ENCODE measurements at places on chromosomes 7 and 10.
A peak's percentile ranks its signal among the peaks of the same experiment; 100 is the strongest.

DNA sequence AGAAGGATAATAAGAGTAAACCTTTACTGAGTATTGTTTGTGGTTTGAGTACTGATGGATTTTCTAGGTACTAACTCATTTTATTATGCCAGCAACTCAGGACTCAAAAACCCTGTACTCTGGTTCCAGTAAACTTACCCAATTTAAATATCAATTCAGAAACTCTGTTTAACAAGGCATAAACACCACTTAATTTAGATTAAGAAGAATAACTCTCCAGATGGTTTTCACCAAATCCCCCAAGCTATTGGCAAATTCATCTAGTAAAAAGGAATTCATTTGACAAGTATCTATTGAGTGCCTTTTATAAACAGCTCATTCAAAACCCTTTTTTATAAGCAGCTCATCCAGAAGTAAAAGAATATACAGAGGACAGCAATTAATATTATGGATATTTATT lies 572.4 kb downstream of the PHTF2 start:
- DNase-seq = no peak

GRCh38 chr10:132816718-132817117 lies 30.8 kb upstream of the NKX6-2 start:
- no peak for DNase-seq

DNA sequence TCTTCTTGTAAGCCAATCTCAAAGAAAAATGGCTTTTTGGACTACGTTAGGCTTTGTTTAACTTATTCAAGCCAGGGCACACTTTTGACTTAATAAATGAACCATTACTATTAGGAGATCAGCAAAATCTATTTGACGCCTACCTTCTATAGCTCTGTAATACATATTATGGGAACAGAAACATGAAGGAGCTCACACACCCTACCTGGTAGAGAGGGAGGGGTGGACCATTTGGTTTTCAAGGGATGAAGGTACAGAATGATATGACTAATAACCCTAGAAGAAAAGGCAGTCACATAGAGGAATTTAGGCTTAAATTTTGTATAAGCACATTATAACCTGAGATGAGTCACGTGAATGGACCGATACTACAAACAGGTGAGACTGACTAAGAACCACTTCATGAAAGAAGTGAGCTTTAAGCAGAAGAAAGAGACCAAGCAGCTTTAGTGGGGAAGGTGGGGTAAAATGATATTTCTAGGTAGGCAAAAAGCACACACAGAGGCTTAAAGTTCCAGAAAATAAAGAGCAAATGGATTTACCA lies 106.8 kb upstream of the CTTNBP2 start:
- no peak for DNase-seq

DNA sequence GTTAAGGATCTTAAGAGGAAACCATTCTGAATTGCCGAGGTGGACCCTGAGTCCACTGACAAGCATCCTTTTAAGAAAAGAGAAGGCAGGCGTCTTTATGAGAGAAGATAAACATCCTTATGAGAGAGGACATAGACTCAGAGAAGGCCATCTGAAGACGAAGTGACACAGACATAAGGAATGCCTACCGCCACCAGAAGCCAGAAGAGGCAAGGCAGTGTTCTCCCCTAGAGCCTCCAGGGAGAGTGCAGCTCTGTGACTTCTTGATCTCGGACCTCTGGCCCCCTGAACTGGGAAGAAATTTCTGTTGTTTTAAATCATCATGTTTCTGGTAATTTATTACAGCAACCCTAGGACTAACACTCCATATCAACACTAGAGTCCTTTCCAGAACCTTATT lies 25.2 kb upstream of the ING3 start:
- DNase-seq = no peak

GRCh38 chr7:37670436-37670835 lies 13.1 kb upstream of the GPR141 start:
- DNase-seq = no peak

GRCh38 chr10:12909836-12910185 lies 91.7 kb downstream of the CCDC3 start:
- DNase-seq = no peak

GRCh38 chr7:77310982-77311381 lies 105.2 kb downstream of the GSAP start:
- no peak for DNase-seq

GRCh38 chr7:41401833-41402232 lies 301.1 kb downstream of the INHBA start:
- no peak for DNase-seq

DNA sequence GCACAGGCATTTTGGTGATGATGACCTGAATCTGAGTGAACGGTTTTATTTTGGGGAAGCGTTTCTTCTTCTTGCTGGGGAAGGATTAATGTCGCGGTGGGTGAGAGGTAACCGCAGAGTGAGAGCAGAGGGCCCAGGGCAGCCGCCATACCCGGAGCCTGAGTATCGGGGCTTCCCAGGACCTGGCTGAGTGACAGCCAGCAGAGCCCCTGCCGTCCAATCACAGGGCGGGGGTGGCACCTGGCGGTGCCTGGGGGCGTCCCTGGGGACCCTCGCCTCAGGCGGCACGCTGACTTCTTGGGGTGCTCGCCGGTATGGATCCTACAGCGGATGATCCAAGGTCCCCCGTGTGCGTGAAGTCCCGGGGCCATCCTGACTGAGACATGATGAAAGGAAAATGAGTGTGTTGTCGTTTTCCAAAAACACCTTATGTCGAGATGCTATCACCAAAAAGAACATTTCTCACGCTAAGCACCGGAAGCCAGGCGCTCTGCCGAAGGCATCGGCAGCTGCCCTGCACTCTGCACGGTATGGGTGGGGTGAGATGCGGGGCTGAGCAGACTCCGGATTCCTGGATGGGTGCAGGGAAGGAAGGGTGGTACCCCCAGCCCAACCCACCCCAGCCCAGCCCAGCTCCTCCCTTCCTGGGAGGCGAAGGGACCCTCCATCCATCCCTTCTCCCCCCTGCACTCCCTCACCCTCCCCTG lies 227.9 kb upstream of the SHH start:
- DNase-seq = no peak

GRCh38 chr10:59672150-59672875 lies 37.3 kb downstream of the SLC16A9 start:
- DNase-seq = no peak

- no peak for DNase-seq
Measured at GRCh38 chr7:30163231-30163894, 28.6 kb downstream of the MTURN start.

DNA sequence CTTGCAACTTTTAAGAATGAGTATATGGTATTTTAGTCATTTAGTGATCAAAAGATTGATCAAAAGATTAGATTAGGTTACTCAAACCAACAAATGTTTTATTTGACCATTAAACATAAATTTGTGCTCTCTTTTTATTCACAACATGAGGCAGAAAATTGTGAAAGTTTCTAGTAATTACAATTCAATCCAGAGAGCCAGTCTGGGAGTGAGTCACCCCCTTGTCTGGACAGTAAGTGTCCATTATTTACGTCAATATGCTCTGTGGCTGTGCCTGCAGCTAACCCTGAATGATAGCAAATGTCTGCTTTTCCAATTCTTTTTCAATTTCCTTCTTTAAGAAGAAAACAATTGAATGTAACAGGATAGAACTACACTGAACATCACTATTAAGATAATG lies 27.9 kb downstream of the GNG11 start:
- DNase-seq = no peak

DNA sequence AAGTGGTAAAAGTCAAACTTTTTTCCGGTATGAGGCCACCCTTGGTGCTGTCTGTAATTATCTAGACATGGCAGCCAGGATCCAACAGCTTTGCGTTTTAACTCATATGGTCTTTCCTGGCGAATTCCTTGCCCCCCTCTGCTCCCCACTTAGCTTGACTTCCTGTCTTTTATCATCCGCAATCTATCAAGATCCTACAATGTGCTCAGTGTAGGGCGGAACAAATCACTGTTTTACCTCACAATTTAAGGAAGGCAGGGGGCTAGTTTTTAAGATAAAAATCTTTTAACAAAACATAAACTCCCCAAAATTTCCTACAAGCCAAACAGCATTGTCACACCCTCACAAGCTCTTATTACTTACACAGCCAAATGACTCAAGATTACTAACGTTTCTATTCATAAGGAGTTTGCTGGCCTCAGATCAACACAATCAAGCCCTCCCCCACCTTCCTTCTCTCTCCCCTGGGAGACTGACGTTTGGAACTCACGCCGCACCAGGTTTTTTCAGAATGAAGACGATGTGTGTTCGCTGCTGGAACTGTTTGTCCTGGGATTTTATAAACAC lies 1.3 kb upstream of the CDK14 start:
- no peak for DNase-seq

DNA sequence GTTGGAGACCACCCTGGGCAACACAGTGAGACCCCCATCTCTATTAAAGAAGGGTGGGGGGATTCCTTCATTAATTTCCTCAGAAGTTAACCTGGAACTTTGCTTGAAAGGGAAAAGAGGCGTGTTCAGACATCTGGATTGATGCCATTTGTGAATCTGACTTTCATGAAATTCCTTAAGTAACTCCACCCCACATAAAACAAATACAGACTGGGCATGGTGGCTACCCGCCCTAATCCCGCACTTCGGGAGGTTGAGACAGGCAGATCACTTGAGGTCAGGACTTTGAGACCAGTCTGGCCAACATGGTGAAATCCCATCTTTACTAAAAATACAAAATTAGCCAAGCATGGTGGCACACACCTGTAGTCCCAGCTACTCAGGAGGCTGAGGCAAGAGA lies 75.0 kb downstream of the EEPD1 start:
- DNase-seq = no peak

- no peak for DNase-seq
Measured at GRCh38 chr10:77746047-77746707, 108.6 kb upstream of the KCNMA1 start.

DNA sequence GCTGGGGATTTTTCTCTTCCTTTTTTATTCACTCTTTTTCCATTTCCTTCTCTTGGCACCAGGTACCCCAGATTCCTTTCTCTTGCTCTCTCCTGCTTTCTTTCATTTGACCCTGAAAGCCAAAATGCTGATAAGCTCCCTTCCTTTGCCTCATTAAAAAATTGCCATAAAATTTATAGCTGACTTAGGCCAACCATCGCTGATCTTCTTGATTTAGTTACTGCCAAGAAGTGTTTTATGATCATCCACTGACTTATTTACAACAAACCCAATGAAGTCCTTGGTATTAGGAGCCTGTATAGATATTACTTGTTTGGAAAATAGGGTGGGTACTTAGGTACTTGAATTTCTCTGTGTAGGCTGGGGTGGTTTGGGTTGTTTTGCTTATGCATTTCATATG lies 173.2 kb upstream of the PHYHIPL start:
- no peak for DNase-seq

GRCh38 chr10:120789303-120790203 lies 61.6 kb upstream of the WDR11 start:
- no peak for DNase-seq

- no peak for DNase-seq
Measured at GRCh38 chr10:44463511-44464121, 78.7 kb upstream of the CXCL12 start.

- peak; percentile 41 for DNase-seq
Measured at GRCh38 chr10:45592926-45593325, 79.6 kb downstream of the ZFAND4 start.

- DNase-seq = no peak
Measured at GRCh38 chr7:98284335-98285036, 3.0 kb downstream of the BRI3 start.

GRCh38 chr10:76874896-76875295 lies 762.7 kb downstream of the KCNMA1 start:
- no peak for DNase-seq

- DNase-seq = peak; percentile 79
Measured at GRCh38 chr10:510415-510881, 179.0 kb downstream of the DIP2C start.

DNA sequence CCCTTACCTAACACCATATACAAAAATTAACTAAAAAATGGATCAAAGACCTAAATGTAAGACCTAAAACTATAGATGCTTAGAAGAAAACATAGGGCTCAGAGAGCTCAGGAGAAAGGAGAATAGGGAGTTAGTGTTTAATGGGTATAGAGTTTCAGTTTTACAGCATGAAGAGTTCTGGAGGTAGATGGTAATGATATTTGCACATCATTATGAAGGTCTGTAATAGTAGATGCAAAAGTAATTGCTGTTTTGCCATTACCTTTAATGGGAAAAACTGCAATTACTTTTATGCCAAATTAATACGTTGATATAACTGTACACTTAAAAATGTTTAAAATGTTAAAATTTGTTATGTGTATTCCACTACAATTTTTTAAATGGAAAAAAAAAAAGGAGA lies 39.2 kb upstream of the NANOS1 start:
- no peak for DNase-seq

GRCh38 chr7:101557978-101558741 lies 70.9 kb downstream of the MYL10 start:
- DNase-seq = no peak

DNA sequence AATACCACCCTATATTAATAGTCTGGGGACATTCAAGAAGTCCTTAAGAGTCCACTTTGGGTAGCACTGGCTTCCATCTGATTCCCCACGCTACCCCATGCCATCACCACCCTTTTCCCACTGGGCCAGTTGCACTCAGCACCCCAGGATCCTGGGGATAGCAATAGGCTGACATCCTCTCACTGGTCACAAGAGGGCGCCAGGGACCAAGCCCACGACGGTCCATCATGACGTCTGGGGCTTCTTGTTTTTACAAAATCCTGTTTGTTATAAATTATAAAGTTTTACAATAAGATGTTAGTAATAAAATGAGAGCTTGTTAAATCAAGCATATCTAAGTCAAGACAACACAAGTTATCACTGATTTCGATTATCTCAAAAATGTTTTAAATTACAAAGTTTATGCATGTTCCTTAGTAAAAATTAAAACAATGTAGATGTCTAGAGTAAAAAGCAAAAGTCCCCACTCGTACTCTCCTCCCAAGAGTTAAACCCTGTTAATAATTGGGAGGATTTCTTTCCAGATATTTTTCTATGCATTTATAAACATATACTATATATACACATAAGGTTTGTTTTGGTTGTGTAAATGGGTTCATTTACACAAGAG lies 15.4 kb downstream of the GPNMB start:
- peak; percentile 51 for DNase-seq

- no peak for DNase-seq
Measured at GRCh38 chr10:131905267-131905571, 4.4 kb downstream of the PPP2R2D start.

GRCh38 chr7:39252916-39253315 lies 275.2 kb downstream of the POU6F2 start:
- no peak for DNase-seq

GRCh38 chr10:29849126-29849833 lies 210.1 kb downstream of the JCAD start:
- no peak for DNase-seq

GRCh38 chr10:80197972-80198916 lies 7.1 kb downstream of the ANXA11 start:
- DNase-seq = peak; percentile 70

Data from cerebellar cortex (tissue), 1 donor.